ENCODE measurements at places on chromosomes 2 and 18. TPM values are rescaled to one million over a fixed set of nuclear protein-coding genes. Genes with fewer than 3 reads are reported as not detected.

Gene REG3G
- total RNA-seq = not detected

Gene C2orf92
- total RNA-seq = 6.8 TPM

Gene PRSS56
- not detected for total RNA-seq

Gene MFSD6
- total RNA-seq = 58.7 TPM

Gene TMEM169
- total RNA-seq = 0.55 TPM

Gene ZC3H6
- 3.8 TPM for total RNA-seq

Gene LYG2
- not detected for total RNA-seq

Gene MYOM1
- total RNA-seq = 0.59 TPM

Gene SH2D6
- 0.36 TPM for total RNA-seq

Gene G6PC2
- not detected for total RNA-seq

Gene SLC23A3
- total RNA-seq = 1.8 TPM

Gene BAZ2B
- 10.1 TPM for total RNA-seq

Gene ACVR1C
- 0.44 TPM for total RNA-seq

Gene RAX
- total RNA-seq = not detected

Gene OSR1
- total RNA-seq = not detected
